ENCODE measurements at places on chromosomes 4 and X. TPM values are rescaled to one million over a fixed set of nuclear protein-coding genes. Genes with fewer than 3 reads are reported as not detected.

DNA sequence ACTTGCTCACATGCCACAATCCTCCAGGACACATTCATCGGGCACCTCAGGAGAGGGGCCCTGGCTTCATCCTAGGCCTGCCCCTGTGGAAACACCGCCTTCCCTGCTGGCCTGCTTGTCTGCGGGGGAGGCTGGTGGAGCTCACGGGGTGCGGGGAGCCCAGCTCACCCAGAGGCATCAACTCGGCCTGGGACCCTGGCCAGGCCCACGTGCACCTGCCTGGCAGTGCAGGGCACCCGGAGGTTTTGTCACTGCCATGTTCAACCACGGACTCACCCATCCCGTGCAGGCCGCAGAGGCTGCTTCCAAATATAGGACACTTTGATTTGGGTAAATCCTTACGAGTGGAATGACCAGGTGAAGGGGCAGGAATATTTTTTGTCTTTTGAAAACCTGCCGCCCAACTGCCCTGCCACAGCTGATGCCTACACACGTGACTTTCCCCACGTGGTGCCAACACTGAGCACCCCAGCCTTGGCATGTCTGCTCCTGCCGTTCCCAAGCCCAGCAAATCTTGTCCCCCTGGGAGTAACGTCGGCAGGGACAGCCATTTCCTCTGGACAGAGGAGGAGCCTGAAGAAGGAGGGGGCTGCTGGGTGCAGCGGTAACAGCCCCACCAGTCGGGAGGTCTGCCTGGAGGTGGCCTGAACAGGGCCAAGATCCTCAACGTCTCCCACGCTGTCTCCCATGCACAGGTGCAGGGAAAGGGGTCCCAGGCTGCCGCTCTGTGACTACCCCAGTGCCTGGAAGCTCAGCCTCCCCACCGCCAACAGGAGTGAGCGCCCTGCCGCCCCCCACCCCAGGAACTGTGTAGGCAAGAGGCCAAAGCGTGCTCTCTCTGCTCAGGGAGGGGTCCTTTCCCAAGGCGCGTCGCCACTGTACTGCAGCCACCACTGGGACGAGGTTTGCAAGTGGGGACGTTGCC is 8.5 kb downstream of the MXD4 start:
- H3K36me3 ChIP-seq: peaks cover 85% of the 10 kb centered on the region
- H3K27me3 ChIP-seq: no peaks in the 10 kb centered on the region
- no peak overlapping the region for H3K27ac ChIP-seq
- peaks cover 33% of the 10 kb centered on the region for H3K4me1 ChIP-seq
- no peak overlapping the region for H3K4me3 ChIP-seq
- no peak for DNase-seq

GRCh38 chr4:25011135-25011866 is 19.4 kb downstream of the LGI2 start:
- no peaks in the 10 kb centered on the region for H3K36me3 ChIP-seq
- no peak for DNase-seq
- H3K27me3 ChIP-seq: no peaks in the 10 kb centered on the region
- no peak overlapping the region for H3K4me3 ChIP-seq
- H3K27ac ChIP-seq: no peak overlapping the region

DNA sequence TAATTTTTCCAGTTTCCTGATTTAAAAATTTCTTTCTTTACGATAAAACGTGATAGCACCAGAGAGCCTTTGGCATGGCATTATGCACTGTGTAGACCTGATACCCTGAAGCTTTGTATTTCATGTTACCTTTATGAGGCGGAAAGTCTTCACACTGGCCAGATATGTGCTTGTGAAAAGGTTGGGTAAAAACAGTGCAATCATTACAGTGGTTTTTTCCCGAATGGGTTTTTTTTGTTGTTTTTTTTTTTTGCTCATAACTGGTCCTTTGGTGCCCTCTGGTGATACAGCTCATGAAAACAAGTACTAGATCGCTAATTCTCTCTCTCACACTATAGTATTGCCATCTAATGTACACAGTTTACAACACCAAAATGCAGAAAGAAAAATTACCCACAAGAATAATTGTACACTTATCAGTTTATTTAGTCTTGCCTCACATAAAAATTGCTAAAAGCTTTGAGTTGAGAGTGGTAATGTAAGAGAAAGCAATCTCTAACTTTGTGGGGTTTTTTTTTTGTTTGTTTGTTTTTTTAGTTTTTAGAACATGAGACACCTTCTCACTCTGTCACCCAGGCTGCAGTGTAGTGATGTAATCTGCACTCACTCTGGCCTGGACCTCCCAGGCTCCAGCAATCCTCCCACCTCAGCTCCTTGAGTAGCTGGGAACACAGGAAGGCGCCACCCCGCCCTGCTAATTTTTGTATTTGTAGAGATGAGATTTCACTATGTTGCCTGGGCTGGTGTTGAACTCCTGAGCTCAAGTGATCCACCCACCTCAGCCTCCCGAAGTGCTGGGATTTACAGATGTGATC is 21.3 kb downstream of the SPCS3 start:
- H3K27me3 ChIP-seq: no peaks in the 10 kb centered on the region
- no peak overlapping the region for H3K4me3 ChIP-seq
- DNase-seq: no peak
- no peaks in the 10 kb centered on the region for H3K4me1 ChIP-seq
- no peaks in the 10 kb centered on the region for H3K36me3 ChIP-seq

Gene NALF2
- total RNA-seq: 0.19 TPM

Gene MAMLD1
- 1.4 TPM for total RNA-seq

- no peaks in the 10 kb centered on the region for H3K27me3 ChIP-seq
- no peaks in the 10 kb centered on the region for H3K4me1 ChIP-seq
- H3K4me3 ChIP-seq: no peak overlapping the region
- H3K36me3 ChIP-seq: peaks cover 95% of the 10 kb centered on the region
- no peak for DNase-seq
- no peak overlapping the region for H3K27ac ChIP-seq
Observed at GRCh38 chr4:94660614-94661013, 97.1 kb upstream of the BMPR1B start.
